Stimulated activated CD8-positive, alpha-beta memory T cell treated with anti-CD3 and anti-CD28 coated beads, Interleukin-15, amount 100 ng/mL, for 4 hours (primary cell): ENCODE measurements at places on chromosomes 7 and 10.
A peak's percentile ranks its signal among the peaks of the same experiment; 100 is the strongest.

DNA sequence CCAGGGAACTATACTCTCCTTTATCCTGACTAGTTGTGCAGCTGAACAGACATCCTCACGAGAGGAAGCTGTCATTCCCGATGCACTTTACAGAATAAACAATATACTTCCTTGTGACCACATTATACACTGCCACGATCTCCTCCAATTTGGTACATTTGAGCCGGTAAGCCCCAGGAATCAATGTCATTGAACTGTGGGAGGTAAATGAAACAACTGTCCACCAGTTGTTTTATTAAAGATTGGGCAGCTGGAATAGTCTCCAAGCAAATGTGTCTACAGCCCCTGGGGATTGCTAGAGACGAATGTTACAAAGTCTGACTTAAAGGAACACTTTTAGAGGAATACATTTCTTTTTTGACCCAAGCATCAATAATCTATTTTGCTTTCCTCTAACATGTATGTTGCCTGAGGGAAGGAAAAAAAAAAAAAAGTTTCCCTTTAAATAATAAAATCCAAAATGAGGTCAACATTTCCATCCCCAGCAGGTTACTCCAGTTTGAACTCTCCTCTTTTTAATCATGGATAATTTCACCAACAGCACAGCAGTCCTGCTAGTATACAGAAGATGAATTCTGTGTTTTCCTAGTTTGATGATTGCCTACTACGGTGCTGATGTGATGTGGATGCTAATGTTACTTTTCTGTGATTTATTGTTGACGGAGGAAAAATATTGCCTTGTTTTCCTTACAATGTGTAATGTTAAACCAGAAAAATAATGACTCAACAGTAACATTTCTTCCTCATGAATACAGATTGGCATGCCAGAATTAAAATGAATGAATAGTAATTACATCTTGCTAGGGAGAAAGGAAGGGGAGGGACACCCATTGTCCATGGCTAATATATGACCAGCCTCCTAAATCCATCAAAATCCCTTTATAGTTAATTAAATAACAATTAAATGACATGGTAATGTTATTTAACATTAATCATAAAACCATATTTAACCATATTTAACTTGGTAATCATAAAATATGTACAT is 360.9 kb downstream of the NEBL start:
- DNase-seq = no peak

DNA sequence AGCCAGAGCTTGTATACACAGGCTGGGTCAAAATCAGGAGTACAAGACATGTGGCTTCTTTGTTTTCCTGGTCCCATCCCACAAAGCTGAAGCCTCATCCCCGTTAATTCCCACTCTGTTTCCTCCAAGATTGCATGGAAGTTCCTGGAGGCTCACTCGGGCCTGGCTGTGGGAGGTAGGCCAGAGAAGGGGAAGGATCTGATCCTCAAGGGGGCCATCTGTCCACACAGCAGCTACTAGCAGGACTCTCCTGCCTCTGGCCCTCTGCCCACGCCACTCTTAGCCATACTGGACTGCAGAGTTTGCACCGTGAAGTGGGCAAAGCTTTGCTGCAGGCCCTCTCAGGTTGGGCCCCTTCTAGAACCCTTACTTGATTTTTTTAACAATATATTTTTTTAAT is 160.6 kb downstream of the FGFR2 start:
- no peak for DNase-seq

GRCh38 chr10:50440489-50440888 is 183.3 kb downstream of the SGMS1 start:
- DNase-seq = no peak

GRCh38 chr7:66865290-66865864 is 55.6 kb upstream of the TMEM248 start:
- DNase-seq = no peak

DNA sequence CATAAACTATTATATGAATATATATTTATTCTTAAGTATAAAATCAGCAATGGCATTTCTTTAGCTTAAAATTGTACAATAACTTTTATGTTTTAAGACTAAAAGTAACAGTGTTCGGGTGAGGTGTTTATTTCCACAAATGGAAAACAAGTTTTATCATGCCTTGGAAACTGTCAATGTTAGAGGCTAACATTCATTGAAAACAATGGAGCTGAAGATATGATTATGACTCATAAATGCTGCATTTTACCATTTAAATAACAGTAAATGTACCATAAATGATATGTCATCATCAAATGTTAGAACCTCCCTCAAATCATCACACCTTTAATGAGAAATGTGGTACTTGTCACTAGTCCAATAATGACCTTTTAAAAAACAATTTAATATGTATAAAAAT is 897.3 kb downstream of the PCDH15 start:
- DNase-seq = no peak

- DNase-seq = no peak
Observed at GRCh38 chr7:104412911-104413310, 84.5 kb downstream of the LHFPL3 start.

DNA sequence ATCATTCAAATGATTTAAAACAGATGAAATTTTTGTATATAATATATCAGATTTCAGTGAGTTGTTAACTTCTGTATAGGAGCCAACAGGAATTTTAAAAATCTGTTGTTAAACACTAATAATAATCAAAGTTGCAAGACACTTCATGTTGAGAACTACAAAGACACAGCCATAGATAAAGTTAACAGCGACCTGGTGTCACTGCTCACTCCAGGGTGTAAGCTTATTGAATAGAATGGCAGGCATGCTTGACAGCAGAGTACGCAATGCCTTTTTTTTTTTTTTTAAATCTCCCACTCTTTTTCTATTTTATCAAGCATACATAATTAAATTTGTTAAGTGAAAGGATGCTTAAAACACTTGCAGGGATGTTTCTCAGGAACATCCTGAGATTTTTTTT is 32.0 kb downstream of the PCDH15 start:
- DNase-seq = no peak

DNA sequence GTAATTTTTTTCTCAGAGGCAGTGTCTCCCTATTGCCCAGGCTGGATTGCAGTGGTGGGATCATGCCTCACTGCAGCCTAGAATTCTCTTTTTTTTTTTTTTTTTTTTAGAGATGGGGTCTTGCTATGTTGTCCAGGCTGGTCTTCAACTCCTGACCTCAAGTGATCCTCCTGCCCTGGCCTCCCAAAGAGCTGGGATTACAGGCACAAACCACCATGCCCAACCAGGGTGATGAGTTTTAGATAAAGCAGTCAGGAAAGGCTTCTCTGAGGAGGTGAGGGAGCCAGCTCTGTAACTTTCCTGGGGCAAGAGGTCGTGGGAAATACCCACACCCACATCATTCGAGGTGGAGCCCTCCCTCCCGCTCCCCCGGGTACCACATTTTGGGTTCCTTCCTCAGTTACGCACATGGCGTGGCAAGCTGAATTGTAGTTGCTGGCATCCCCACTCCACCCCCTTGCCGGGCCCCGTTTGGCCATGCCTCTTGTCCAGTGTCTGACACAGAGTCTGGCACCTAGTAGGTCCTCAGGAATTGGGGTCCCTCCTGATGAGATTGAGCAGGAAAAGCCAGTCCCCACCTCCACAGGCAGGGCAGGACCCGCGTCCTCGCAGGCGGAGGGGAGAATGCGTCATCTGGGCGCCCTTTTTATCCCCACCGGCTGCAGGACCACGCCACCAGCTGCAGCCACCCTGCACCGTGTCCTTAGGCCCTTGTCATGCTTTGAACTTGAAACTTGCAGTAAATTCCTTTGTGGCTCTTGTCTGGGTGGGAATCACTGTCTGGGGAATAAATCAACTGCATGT is 43.4 kb downstream of the CLIP2 start:
- DNase-seq = no peak

- peak; percentile 89 for DNase-seq
Observed at GRCh38 chr7:135211179-135211945, at the start of gene WDR91. Gene WDR91, minus strand, starts transcription at chr7:135211526. Its CDS starts 24 bp downstream, at chr7:135211502.

- no peak for DNase-seq
Observed at GRCh38 chr10:78808736-78809367, 259.9 kb upstream of the ZMIZ1 start.

DNA sequence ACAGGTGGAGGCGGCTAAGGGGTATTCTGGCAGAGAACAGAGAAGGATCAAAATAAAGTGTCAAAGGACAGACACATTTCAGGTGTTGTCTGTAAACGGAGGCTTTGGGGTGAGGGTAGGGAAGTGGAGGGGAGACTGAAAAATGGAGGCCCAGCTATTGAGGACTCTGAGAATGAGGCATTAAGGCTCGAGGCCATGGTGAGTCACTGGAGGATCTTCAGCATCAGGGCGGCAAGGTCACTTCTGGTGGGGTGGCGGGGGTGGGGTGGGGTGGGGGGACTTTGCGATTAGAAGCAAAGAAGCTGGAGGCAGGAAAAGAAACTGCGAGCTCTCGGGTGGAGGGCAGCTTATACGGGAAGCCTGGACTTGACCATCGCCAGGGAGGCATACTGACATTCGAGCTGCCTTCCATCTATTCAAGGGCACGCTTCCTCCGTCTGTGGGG is 58.4 kb upstream of the PCGF5 start:
- DNase-seq = peak; percentile 3

DNA sequence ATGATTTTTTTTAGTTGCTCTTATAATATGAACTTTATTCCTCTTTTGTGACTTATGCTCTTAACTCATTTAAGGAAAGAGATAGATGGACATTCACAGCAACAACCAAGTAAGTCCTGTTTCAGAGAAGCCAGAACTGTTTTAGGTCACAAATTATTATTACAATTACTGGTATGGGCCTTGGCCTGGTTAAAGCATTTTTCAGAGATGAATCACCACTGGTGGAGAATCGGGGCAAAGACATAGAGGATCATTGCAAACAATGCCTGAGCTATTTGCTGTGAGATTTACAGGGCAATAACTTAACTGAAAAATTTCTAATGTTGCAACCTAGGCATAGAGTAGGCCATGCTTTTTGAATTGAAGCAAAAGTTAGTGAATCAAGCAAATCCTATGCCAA is 138.0 kb upstream of the YAE1 start:
- no peak for DNase-seq

DNA sequence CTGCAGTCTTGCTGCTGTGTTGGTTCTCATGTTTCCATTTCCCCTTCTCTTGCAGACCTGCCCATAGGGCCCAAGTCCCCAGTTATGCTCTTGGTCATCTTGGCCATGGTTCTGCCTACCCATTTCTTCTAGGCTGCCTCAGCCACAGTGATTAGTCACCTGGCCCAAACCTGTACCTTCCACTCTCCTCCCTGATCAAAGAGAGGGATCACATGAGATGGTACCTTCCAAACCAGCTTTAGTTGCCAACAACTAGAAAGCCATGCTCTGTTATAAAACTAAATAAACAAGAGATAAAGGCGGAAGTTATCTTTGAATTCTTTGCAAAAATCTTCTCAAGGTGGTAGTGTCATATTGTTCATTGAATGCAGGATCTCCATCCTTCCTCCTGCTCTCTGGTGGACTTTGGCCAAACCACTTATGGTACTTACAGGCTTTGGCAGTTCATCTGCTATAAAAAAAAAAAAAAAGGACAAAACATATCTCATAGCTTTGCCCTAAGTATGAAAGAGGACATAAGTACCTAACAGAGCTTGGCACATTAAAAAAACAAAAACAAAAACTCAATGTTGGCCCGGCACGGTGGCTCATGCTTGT is 25.8 kb downstream of the TACC2 start:
- DNase-seq = no peak

DNA sequence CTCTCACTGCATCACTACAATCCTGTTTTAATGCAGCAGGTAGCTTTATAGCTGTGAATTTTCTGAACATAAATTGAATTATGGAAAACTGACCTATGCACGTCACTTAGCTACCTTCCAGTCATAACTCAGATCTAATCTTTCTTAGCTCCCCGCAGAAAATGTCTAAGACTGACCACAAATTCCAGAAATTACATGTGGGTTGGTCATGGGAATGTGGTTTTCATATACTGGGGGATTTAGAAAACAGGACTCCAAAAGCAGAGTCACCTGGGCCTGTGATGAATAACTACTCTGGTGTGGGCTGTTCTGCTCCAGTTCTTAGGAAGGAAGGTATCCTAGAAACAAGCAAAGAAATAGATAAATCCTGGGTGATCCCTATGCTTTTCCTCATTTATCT is 178.4 kb upstream of the LRRTM3 start:
- no peak for DNase-seq

DNA sequence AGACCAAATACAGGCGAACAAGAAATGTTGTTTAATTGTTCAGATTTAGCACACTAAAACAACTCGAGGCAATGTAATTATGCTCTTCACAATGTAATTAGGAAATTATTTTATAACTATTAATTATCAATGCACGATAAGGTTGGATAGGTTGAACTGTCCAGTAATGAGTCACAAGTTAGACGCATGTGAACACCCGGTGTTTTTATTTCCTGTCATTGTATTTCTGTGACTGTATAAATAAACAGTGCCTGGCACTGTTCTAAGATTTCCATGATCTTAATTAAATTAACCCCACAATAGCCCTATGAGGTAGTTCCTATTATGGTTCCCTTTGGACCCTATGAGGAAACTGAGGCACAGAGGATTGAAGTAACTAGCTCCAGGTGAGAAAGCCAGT is 26.2 kb downstream of the C10orf105 start:
- DNase-seq = no peak

DNA sequence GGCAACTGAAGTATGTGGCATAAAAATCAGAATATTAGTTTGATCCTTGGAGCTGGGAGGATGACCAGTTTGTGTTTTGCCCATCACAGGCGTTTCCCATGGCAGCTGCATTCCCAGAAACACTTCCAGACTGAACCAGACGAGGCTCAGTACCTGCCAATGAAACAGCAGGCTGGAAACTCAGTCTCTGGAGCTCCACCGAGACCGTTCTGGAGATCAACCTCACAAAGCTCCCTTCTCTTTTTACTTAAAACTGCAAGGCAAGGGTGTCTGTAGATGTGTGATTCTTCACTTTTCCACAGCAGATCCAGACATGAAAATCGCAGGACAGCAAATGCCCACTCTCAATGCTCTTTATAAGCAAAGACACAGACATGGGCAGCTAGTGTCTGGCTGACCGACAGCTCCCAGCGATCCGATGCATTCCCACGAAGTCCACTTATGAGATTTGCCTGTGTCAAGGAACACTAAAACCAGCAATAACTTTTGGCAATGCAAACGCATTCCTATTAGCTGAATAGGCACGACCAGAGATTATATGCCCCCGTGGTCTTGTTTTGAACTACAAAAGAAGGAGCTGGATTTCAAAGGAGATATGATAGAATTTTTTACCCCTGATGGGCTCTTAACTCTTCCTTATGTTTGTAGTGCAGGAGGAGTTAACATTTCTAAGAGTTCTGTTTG is 72.6 kb downstream of the ADAM12 start:
- no peak for DNase-seq

DNA sequence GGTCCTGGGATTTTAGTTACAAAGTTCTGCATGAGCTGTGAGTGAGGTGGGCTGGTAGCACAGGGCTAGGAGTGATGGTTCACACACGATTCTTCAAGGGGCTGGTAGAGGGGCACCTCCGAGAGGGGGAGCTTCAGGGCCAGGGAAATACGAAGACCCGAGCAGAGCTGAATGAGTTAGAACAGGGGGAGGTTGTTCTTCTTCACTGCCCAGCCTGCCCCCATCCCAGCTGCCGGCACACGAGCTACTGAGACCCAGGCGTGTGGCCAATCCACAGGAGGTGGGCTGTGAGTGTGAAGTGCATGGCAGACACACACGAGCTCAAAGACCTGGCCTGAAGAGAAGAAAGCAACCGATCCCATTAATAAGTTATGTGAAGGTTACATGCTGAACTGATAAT is 256.2 kb upstream of the ZNF32 start:
- DNase-seq = no peak

GRCh38 chr7:8125680-8126444 is 136.1 kb downstream of the ICA1 start:
- DNase-seq = peak; percentile 51
